ENCODE measurements at places on chromosomes 5 and 9. TPM values are rescaled to one million over a fixed set of nuclear protein-coding genes. Genes with fewer than 3 reads are reported as not detected.
A peak's percentile ranks its signal among the peaks of the same experiment; 100 is the strongest.

Gene SHISAL2B
- not detected for total RNA-seq

- DNase-seq = peak; percentile 15
Measured at GRCh38 chr9:1837453-1838084, 177.6 kb upstream of the SMARCA2 start.

DNA sequence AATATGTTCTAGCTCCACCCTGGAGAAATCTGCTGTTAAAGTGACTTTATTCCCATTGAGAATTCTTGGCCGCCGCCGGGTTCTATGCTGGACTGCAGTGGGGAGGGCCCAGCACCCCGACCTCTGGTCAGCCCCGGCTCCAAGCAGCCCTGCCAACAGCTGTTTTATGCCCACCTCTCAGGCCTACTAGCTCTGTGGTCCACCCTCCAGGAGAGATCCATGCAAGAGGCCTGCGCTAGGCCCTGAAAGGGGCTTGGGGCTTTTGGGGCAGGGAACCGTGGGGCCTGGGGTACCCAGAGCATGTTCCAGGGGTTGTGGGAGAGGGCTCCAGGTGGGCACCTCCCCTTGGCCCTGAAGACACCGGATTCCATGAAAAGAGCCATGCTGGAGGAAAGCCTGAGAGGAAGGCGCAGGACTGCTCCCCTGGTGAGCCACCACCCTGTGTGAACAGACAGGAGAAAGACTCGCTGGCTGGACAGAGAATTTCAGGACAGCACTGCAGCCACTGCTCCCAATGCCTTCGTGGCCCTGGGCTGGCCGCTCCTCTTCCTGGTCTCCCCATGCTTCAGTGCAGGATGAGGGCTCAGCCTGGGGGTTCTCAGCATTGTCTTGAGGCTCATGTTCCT is 44.6 kb upstream of the RUFY1 start:
- DNase-seq = no peak

DNA sequence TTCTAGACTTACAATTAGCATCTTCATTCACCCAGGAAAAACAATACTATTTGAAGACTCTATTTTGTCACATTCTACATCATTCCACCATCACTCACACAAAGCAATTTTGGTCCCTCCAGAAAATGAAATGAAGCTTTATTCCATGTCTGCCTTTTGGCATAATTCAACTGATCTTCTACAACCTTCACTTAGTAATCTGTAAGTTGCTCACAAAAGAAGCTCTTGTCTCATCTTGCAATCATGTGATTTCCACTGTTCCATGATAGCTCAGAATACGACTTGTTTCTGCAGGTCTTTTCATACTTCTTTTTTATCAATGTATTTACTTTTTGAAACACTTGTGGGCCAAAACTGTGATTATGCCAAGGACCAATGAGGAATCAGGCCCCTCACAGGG is 261.9 kb upstream of the NR4A3 start:
- DNase-seq = no peak
